ENCODE measurements at places on chromosomes 3 and 15. TPM values are rescaled to one million over a fixed set of nuclear protein-coding genes. Genes with fewer than 3 reads are reported as not detected.

DNA sequence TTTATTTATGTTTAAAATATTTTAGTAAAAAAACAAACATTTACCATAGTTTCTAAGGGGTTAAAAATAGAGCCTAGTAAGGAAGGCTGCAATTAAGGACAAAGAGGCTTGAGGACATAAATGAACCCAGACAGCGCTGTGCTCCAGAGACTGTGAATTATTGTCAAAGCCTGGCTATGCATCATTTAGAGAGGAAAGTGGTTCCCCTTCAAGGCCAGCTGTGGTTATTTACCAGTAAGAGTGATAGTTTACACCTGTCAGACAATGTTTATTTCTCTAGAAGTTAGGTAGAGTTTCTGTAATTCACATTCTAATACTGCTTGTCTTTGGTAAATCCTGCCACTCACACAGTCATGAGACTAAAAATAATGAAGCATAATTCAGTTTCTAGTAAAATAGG is 32.4 kb upstream of the PIK3R4 start:
- DNase-seq: no peak

DNA sequence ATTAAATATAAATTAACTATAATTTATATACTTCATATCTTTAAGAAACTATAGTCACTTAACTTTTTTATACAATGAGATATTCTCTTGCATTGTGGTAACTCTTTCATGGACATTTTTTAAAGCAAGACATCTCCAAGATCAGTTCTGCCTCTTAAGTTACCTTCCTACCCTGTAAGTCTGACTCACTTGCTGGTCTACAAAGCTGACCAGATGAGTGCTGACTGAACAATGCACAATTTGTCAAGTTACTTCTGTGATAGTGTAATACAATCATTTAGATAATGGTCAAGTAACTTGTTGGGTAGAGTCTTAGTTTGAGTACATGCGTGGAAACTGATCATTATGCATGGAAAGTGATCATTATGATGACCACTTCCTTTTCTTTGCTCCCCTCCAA is 145.9 kb downstream of the MEIS2 start:
- DNase-seq: no peak

- DNase-seq: no peak
Measured at GRCh38 chr3:3089017-3089416, 21.2 kb downstream of the IL5RA start.

- peak; percentile 21 for DNase-seq
Measured at GRCh38 chr15:91338766-91339165, 238.7 kb downstream of the SV2B start.

Gene FAM81A
- 0.75 TPM for total RNA-seq

Gene SLC2A2
- not detected for total RNA-seq

Gene IL5RA
- not detected for total RNA-seq

Gene TMEM40
- total RNA-seq: 7.9 TPM

Data from kidney epithelial cell (primary cell).